ENCODE measurements at places on chromosomes 2 and 18.

- DNase-seq, result no peak
Observed at GRCh38 chr2:229485857-229486256, 214.8 kb upstream of the PID1 start.

- no peak for DNase-seq
Observed at GRCh38 chr2:200007306-200007705, 51.9 kb downstream of the MAIP1 start.

- DNase-seq, result no peak
Observed at GRCh38 chr2:227370092-227370491, 9.0 kb downstream of the TM4SF20 start.

GRCh38 chr2:227054006-227054405 is 110.0 kb downstream of the COL4A4 start:
- DNase-seq, result no peak

GRCh38 chr2:196174404-196174803 is 3.0 kb upstream of the STK17B start:
- no peak for DNase-seq

- no peak for DNase-seq
Observed at GRCh38 chr2:128474962-128475361, 156.3 kb upstream of the HS6ST1 start.

DNA sequence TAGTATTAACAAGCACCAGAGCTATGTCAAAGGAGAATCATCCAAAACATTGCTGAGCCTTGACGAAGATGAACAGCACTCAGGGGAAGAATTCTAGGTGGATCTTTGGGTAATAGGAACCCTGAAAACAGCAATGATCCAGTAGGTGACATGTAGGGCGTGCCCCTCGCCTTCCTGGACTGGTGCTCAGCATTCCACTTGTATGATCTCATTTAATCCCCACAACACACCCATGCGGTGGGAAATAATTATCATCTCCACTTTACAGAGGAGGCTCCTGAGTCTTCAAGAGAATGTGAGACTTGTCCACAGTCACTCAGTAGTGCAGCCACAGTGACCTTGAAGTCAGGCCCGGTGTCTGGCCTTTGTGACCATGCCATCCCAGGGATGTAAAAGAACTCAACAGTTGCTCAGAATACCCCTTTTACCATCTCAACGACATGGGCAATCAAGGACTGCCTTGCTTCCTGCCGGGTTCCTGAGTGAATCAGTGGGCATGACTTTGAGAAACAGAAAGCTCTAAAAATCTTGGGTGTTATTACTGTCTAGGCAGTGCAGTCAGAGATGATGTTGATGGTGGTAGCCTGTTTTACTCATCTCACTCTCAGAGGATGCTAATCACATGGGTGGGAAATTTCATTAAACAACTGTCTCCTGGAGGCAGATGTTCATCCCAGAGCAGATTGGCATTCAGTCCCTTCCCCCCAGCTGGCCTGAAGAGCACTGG is 161.6 kb downstream of the BCL11A start:
- DNase-seq, result no peak

- DNase-seq, result peak; percentile 8
Observed at GRCh38 chr2:9655441-9656269, 24.9 kb upstream of the YWHAQ start.

DNA sequence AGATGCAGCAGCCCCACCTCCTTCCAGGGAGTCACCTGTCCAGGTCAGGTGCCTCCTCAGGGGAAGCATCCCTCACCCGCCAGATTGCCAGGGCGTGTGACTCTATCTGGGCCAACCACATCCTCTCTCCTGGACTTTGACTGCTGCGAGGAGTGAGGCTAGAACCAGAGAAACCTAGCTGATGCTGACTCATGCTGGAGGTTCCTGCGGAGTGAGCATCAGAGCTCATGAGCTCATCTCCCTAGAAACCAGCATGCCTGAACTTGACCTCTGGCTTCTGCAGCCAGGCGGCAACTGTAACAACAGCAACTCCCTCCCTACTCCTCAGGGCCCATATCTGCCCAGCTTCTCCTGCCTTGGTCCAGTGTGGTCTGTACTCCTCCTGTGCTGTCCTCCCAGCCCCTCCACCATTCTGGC is 28.3 kb upstream of the NT5DC4 start:
- peak; percentile 26 for DNase-seq

GRCh38 chr18:1147730-1148129 is 243.1 kb downstream of the ADCYAP1 start:
- DNase-seq, result no peak

DNA sequence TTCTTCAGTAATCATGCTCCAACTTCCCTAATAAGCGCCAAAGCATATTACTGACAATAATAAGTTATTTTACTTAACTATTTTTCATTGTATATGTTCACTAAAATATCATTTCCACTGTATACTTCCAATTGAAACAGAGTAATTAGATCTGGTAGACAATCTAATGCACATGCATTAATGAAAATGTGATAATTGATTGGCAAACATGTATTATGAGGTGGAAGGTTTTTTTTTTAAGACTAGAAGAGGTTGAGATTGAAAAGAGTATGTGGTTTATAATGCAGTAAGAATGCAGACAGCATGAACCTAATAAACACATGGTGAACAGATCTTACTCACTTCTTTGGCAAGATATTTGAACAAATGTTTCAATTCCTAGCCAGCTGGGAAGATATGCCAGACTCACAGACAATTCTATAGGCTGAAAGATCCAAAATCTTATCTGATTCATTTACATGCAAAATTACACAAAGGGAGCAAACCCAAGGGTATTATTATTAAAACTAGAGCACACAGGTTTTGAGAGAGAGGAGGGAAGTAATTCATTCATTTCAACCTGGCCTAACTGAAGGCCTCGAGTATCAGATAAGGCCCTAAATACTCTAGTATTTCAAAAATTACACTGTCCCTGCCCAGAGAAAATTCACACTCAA is 2.8 kb downstream of the NCKAP1 start:
- no peak for DNase-seq

GRCh38 chr2:11073776-11074175 is 81.5 kb upstream of the SLC66A3 start:
- DNase-seq, result no peak

- DNase-seq, result no peak
Observed at GRCh38 chr2:212535996-212536816, 2.4 kb downstream of the ERBB4 start.

- no peak for DNase-seq
Observed at GRCh38 chr2:112488201-112488600, 6.2 kb downstream of the TTL start.

GRCh38 chr2:202588647-202589581 is 45.9 kb upstream of the FAM117B start:
- peak; percentile 54 for DNase-seq

GRCh38 chr2:61268249-61268648 is 106.3 kb downstream of the C2orf74 start:
- DNase-seq, result no peak

DNA sequence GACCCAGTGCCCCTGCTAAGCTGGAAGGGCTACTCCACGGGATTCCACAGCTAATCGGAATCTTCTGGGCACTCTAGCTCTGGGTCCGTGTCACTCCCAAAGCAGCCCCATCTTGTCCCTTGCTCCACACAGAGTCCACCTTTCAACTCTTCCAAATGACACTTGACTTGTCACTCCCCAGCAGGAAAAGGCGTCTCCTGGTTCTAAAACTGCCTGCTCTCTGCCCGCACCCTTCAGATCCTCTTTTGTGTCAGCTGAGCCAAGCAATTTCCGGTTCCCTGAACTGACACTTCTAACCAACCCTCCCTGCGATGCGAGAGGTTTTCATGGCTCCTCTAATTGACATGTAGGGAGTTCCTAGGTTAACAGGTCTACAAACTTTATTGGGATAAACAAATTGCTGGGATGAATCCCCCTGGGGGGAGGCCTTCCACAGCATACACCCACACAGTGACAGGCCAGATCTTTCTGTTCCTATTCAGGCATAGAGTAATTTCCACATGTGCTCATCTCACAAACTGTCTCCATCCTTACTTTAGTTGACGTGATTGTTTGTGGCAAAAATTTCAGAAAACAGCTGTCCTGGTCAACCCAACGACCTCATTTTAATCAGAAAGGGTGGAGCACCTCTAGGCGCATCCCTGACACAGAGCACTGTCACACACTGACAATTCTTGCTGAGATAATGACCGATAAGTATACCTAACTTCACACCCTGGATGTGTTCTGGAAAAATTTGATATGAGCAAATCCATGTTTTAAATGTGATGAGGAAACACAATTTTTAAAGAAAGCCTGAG is 104.9 kb downstream of the RBMS1 start:
- DNase-seq, result no peak

DNA sequence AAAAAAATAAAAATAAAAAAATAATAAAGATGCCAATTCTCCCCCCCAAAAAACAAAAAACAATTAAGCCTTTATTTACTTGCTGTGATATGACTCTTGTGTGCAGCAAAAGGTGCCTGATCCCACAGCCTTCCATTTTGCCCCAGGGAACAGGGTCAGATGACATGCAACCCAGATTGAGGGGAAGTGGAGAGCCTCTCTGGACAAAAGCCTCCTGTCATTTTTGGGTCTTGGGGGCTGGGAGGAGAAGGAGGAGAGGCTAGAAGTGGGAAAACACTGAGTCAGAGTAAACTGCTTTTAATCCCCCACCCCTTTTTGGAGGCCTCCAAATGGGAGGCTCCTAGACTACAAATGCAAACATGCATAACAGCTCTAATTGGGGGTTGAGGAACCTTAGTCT is 46.6 kb upstream of the SCG2 start:
- DNase-seq, result no peak

GRCh38 chr18:41923446-41923845 is 31.6 kb upstream of the PIK3C3 start:
- no peak for DNase-seq

DNA sequence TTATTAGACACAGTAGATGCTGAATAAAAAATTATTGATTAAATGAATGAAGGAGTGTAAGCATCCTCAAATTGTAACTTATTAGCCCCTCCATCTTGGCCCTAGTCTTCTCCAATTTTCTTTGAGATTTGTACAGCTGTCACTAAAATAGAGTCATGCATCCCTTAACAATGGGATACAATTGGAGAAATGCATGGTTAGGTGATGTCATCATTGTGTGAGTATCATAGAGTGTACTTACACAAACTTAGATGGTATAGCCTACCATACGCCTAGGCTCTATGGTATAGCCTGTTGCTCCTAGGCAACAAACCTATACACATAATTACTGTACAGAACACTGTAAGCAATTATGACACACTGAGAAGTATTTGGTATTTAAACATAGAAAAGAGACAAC is 38.3 kb upstream of the ZNF385B start:
- no peak for DNase-seq

GRCh38 chr18:11762429-11762828 is 73.4 kb downstream of the GNAL start:
- DNase-seq, result no peak

GRCh38 chr2:149000158-149000938 is 38.2 kb upstream of the LYPD6B start:
- no peak for DNase-seq

- DNase-seq, result peak; percentile 13
Observed at GRCh38 chr2:74206180-74206688, 7.8 kb downstream of the MTHFD2 start.

DNA sequence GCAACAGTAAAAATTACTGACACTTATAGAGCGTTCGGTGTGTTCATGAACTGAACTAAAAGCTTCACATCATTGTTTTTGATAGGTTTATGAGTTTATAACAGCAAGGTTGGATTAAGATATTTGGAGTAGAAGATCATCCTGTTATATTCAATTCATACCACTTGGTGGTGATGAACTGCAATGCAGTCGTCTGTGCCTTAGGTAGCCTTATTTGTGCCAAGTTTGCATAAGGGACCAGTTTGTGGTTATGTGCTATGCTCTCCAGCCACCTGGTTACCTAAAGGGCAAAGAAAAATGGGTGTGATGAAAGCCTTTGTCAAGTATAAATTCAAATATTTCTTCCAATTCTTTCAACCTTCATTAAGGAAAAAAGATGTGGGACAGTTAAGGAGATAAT is 150.9 kb upstream of the KCNH7 start:
- DNase-seq, result no peak

- DNase-seq, result no peak
Observed at GRCh38 chr2:147884830-147885229, 40.0 kb downstream of the ACVR2A start.

- DNase-seq, result no peak
Observed at GRCh38 chr2:209005371-209005770, 418.5 kb upstream of the MAP2 start.

- DNase-seq, result no peak
Observed at GRCh38 chr2:200763422-200763821, 48.3 kb upstream of the BZW1 start.

DNA sequence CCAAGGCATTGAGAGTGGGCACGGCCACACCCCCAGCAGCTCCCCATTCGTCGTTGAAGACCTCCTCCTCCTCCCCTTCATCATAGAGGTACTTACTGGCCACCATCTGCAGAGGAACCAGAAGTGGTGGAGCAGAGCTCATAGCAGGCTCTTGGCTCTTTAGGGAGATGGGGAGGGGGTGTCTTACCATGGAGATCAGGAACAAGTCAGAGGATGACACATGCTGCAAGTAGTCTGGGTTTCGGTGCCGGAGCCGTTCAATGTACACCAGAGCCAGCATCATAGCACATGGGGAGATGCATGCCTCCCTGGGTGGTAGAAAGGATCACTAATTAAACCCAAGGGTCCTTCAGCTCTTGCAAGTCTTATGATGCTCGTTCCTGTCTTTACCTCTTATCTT is 1.9 kb downstream of the CNPPD1 start:
- no peak for DNase-seq

GRCh38 chr18:40984856-40985255 is 970.2 kb upstream of the PIK3C3 start:
- DNase-seq, result no peak

DNA sequence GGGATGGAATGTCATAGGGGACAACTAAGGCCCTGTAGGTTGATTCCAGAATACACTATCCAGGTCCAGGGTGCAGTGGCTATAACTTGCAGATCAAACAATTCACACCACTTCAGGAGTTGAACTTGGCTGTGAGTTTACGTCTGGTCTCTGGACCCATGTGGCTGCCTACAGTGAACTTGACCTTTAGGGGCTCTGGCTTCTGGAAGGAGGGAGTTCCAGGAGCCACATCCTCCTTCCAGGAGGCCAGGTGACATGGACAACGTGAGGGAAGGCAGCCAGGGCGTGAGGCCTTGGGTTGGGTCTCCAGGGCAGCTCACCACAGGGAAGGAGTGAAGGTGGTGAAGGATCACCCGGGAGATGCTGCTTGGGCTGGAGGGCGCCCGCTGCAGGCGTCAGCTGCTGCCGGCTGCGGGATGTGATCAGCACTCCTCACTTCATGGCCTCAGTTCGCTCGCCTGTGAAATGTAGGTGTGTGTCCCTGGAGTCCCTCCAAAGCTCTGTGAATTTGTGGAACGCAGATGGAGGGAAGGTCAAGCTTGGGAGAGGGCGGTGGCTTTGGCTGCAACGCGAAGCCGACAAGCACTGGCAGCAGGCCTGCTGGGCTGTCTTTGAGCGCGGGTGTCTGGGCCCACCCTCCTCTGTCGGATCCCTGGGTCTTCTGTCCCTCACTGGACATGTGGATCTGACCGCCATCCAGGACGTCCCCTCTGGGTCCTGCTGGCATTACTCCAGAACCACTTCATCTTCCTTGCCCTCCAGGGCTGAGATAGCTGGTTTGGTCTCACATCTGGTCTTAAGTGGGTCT is 146.5 kb downstream of the GLI2 start:
- DNase-seq, result no peak

GRCh38 chr2:148928395-148928794 is 53.4 kb downstream of the KIF5C start:
- no peak for DNase-seq

Measured in stimulated activated CD8-positive, alpha-beta memory T cell treated with anti-CD3 and anti-CD28 coated beads, Interleukin-4, amount 100 ng/mL, for 4 hours (primary cell).